Transverse colon (tissue), 4 donors: ENCODE measurements at places on chromosomes 11 and 22. TPM values are rescaled to one million over a fixed set of nuclear protein-coding genes. Genes with fewer than 3 reads are reported as not detected.

The SYTL2 gene
- 140 TPM for total RNA-seq

The MAP6 gene
- total RNA-seq, result 3.2 TPM

GRCh38 chr11:31882951-31883392 lies 71.8 kb upstream of the PAX6 start:
- H3K27ac ChIP-seq, result no peak overlapping the region
- no peak overlapping the region for H3K4me3 ChIP-seq
- no peaks in the 10 kb centered on the region for H3K4me1 ChIP-seq
- H3K27me3 ChIP-seq, result no peaks in the 10 kb centered on the region

- H3K4me1 ChIP-seq, result peaks cover 25% of the 10 kb centered on the region
- no peak for DNase-seq
- no peak overlapping the region for H3K4me3 ChIP-seq
- peaks cover 68% of the 10 kb centered on the region for H3K27me3 ChIP-seq
- H3K36me3 ChIP-seq, result no peaks in the 10 kb centered on the region
- H3K27ac ChIP-seq, result no peak overlapping the region
Observed at GRCh38 chr22:44328762-44329161, 16.0 kb upstream of the SHISAL1 start.

DNA sequence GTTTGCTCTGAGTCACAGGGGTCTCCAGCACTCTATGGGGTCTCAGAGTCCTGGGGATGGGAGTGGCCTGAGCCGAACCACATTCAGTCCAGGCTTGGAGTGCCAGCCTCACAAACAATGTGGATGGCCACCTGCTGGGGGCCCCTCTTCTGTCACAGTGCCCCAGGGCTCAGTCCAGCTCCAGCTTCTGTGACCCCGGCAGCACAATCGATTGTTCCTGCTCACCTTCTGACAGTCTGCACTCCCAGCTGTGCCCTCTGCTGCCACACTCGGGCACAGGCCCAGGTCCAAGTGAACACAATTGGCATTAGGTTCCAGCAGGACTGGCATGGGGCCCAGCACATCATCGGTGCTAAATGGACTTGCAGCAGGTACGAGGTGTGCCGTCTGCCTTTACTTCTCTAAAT lies 84.8 kb downstream of the TP53I11 start:
- no peak overlapping the region for H3K4me3 ChIP-seq
- DNase-seq, result no peak
- H3K36me3 ChIP-seq, result no peaks in the 10 kb centered on the region
- H3K27ac ChIP-seq, result no peak overlapping the region
- no peaks in the 10 kb centered on the region for H3K27me3 ChIP-seq
- H3K4me1 ChIP-seq, result peaks cover 11% of the 10 kb centered on the region

DNA sequence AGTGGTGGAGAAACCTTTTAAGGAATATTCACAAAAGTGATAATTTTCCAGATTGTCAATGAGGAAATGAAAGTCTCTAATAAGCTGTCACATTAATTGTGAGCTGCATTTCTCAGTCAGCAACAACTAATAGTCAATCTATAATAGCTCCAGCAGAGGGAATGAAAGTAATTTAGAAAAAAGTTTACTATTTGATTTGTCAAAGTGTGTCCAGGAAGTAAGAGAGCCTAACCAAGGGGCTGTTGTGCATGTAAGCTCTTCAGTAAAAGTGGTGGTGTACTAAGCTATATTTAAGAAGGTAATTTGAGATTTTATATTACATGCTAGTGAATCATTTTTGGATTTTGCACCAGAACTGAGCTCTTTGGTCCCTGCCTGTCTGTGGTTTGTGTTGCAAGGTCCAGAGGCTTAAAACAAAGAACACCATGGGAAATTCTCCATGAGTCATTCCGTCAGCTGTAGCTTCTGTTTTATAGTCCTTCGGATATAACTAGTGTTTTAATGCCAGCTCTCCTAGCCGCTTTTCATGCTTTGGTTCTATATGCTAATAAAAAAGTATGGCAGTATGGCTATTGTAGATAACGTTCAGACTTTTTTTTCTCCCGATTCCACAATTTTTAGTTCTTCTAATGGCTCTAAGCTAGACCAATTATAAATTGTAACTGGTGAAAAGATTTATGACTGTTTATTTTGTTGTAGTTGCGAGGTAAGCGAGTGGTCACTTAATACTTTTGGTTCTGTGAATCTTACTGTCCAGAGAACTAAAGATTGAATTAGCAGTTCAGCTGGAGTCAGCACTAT lies 64.6 kb downstream of the ARHGEF12 start:
- no peaks in the 10 kb centered on the region for H3K27me3 ChIP-seq
- peak; percentile 23 for DNase-seq
- no peaks in the 10 kb centered on the region for H3K36me3 ChIP-seq

DNA sequence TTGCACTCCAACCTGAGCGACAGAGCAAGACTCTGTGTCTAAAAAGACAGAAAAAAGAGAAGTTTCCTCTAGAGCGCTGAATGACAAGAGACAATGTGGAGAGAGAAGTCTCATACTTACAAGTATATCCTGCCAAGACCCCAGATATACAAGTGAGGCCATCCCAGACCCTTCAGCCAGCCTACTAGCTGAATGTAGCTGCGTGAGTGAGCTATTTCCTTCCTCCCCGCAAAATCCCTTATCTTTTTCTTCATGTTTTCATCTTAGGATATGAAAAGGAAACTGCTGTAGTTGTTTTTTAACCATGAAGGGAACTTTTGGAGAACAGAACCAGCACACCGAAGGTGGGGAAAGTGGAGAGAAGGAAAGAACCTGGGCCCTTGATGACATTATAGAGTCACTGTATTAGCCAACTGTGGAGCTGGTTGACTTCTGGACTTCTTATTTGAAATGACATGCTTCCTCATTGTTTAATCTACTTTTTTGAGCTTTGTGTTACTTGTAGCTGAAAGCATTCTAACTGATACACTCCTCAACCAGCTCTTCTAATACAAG lies 4.4 kb upstream of the DDX17 start:
- H3K27ac ChIP-seq, result no peak overlapping the region
- DNase-seq, result no peak
- no peak overlapping the region for H3K4me3 ChIP-seq
- H3K27me3 ChIP-seq, result no peaks in the 10 kb centered on the region

DNA sequence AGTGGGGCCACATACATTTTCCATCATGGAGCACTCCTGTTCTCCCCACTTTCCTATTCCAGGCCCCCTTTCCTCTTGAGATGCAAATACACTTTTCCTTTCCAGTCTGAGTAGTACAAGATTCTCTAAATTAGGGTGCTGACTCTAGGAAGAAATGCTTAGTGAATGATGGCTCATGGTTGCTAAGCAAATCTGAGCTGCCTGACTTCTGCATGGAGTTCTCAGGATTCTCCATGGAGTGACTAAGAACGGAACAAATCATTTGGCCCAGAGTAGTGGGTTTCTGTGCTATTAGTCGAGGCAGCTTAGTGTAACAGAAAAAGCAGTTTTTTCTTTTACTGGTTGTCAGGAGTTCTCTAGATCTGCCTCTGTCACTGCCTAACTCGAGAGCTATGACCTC lies 65.4 kb upstream of the NTM start:
- H3K27me3 ChIP-seq, result no peaks in the 10 kb centered on the region
- no peaks in the 10 kb centered on the region for H3K36me3 ChIP-seq
- H3K4me3 ChIP-seq, result no peak overlapping the region
- DNase-seq, result no peak

GRCh38 chr11:35735411-35735810 lies 72.8 kb downstream of the TRIM44 start:
- no peaks in the 10 kb centered on the region for H3K4me1 ChIP-seq
- DNase-seq, result no peak
- H3K27ac ChIP-seq, result no peak overlapping the region
- no peaks in the 10 kb centered on the region for H3K27me3 ChIP-seq
- H3K4me3 ChIP-seq, result no peak overlapping the region
- no peaks in the 10 kb centered on the region for H3K36me3 ChIP-seq

DNA sequence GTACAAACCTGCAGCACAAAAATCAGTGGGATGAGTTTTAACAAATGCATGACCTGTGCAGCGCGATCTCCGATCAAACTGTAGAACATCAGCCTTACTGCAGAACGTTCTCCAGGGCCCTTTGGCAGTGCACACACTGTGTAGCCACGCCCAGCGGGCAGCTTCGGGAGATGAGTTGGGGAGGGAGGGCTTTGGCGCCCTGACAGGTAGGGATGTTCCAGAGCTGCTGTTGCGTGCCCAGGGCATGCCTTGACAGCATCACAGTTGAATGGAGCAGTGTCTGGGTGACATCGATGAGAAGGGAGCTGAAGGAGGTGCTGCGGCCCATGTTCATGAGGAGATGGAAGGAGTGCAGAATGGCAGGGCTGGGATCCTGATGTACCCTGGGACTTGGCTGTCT lies 80.2 kb downstream of the TBC1D22A start:
- H3K4me3 ChIP-seq, result no peak overlapping the region
- no peaks in the 10 kb centered on the region for H3K4me1 ChIP-seq
- no peaks in the 10 kb centered on the region for H3K36me3 ChIP-seq
- H3K27ac ChIP-seq, result no peak overlapping the region
- H3K27me3 ChIP-seq, result no peaks in the 10 kb centered on the region

- peaks cover 9% of the 10 kb centered on the region for H3K4me1 ChIP-seq
- H3K36me3 ChIP-seq, result no peaks in the 10 kb centered on the region
- no peak overlapping the region for H3K27ac ChIP-seq
- no peaks in the 10 kb centered on the region for H3K27me3 ChIP-seq
- no peak overlapping the region for H3K4me3 ChIP-seq
- DNase-seq, result no peak
Observed at GRCh38 chr11:116976941-116977570, 121.2 kb downstream of the SIK3 start.

- H3K4me3 ChIP-seq, result no peak overlapping the region
- peaks cover 4% of the 10 kb centered on the region for H3K27me3 ChIP-seq
- H3K4me1 ChIP-seq, result no peaks in the 10 kb centered on the region
- no peak for DNase-seq
- H3K36me3 ChIP-seq, result no peaks in the 10 kb centered on the region
- no peak overlapping the region for H3K27ac ChIP-seq
Observed at GRCh38 chr11:118291477-118292135, 12.9 kb upstream of the CD3E start.

DNA sequence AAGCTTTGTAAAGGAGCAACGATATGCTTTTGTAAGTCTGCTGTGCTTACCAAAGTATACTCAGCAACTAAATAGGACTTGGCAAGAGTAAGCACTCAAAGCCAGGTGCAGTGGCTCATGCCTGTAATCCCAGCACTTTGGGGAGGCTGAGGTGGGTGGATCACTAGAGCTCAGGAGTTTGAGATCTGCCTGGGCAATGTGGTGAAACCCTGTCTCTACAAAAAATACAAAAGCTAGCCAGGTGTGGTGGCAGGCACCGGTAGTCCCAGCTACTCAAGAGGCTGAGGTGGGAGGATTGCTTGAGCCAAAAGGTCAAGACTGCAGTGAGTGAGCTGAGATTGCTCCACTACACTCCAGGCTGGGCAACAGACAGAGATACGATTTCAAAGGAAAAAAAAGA lies 67.5 kb downstream of the PAK1 start:
- peaks cover 47% of the 10 kb centered on the region for H3K4me1 ChIP-seq
- no peak overlapping the region for H3K27ac ChIP-seq
- no peak overlapping the region for H3K4me3 ChIP-seq
- DNase-seq, result no peak
- H3K36me3 ChIP-seq, result no peaks in the 10 kb centered on the region
